Activated CD4-positive, alpha-beta T cell treated with anti-CD3 and anti-CD28 coated beads for 1 hour (primary cell): ENCODE measurements at places on chromosomes 12 and 14.

DNA sequence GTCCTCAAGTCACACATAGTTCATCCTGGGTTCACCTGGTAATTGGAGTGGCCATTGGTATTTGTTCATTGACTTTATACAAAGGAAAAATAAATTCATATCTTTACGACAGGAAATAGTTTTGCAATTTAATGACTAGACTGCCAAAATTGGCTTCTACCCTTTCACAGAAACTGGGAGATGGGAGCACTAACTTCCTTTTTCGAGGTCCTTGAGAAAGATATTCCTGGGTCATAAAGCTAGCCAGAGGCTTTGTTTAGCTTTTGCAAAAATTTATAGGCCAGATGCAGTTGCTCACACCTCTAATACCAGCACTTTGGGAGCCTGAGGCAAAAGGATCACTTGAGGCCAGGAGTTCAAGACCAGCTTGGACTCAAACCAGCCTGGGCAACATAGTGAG, 10.2 kb upstream of the OR11G2 start:
- DNase-seq = no peak

GRCh38 chr12:112233242-112233641, 107.9 kb downstream of the TRAFD1 start:
- DNase-seq = no peak

DNA sequence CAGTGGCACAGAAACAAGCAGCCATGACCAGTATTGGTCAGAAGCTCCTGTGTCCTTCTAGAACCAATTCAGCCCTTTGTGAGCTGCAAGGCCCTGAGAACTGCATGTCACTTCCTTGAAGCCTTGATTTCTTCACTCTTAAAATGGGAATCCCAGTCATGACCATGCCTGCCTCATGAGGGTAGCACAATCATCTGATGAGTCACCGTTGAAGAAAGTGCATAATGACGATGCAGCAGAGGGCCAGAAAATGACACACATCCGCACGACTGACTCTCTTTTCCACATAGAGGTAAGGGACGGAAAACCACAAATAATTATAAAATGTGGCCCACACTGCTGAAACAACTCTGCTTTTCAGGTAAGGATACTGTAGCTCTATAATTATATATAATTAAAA, 777.4 kb downstream of the BCL11B start:
- DNase-seq = no peak

DNA sequence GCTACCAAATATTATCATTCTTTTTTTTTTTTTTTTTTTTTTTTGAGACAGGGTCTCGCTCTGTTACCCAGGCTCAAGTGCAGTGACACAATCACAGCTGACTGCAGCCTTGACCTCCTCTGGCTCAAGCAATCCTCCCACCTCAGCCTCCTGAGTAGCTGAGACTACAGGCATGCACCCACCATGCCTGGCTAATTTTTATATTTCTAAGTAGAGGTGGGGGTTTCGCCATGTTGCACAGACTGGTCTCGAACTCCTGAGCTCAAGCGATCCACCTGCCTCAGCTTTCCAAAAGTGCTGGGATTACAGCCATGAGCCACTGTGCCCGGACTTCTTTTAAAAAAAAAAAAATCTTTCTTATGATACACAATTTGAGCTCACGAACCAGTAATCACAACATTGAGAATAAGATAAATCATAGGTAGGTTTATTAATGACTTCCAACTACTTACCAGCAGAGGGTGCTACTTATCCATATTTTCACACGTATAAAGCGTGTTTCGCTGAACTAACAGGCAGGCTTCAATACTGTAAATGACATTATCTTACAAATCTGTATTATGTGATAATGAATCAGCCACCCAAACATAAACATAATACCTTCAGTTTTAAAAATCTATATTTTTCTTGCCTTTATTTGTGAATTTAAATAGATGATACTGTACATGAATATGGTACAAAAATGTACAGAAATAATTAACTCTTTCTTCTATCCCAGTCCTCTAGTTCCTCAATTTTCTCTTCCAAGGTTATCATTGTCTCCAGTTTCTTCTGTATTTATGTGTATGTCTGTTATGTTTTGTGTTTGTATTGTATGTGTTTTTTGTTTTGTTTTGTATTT, 42.5 kb upstream of the BCAT1 start:
- no peak for DNase-seq

DNA sequence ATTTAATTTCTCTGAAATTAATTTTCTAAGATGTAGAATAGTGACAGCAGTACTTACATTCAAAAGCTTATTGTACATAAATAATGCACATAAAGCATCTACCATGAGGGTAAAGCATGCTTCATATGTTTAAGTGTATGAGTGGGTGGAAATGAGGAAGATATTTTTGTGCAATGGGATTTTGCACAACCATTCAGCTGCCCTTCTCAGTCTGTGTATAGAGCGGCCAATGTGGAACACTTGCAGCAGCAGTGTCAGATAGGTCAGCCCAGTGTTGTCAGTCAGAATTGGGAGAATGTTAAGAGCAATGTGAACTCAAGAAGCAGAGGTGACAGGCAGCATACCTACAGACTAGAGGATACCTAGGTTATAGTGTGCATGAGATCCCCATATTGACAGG, 72.5 kb upstream of the ATP2B1 start:
- DNase-seq = no peak

GRCh38 chr12:103043531-103044486, 86.3 kb downstream of the ASCL1 start:
- no peak for DNase-seq

DNA sequence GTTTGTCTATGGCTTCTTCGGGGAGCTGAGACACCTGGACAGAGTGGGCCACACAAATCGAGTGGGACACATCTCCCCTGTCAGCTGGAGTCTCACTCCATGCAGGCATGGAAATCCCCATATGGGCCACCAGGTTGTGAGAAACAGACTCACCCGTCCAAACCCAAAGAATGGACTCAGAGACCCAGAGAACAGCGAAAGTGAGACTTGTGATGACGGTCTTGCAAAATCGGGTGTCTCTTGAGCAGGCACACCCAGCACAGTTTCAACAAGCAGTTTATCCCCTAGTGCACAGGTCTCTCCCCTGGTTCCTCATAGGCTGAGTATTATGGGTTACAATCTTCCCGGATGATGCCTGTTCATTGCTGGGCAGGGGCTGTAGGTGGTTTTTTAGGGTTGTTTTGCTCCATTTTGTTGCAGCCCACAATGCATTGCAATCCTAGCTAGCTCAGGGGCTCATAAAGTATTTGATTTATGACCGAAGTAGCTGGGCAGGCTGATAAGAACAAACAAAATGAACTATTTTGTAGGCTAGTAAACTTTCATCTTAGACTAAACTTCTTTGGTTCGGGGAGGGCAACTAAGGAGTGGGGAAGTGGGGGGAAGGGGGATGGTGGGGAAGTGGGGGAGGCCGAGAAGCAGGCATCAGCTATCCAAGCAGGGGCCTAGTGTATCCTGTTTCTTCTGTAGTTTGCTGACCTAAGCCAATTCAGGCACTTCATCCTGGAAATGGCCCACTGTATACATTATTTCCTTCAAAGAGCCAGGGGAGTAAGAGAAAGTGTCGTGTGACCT, 45.3 kb downstream of the IQSEC3 start:
- DNase-seq = no peak

DNA sequence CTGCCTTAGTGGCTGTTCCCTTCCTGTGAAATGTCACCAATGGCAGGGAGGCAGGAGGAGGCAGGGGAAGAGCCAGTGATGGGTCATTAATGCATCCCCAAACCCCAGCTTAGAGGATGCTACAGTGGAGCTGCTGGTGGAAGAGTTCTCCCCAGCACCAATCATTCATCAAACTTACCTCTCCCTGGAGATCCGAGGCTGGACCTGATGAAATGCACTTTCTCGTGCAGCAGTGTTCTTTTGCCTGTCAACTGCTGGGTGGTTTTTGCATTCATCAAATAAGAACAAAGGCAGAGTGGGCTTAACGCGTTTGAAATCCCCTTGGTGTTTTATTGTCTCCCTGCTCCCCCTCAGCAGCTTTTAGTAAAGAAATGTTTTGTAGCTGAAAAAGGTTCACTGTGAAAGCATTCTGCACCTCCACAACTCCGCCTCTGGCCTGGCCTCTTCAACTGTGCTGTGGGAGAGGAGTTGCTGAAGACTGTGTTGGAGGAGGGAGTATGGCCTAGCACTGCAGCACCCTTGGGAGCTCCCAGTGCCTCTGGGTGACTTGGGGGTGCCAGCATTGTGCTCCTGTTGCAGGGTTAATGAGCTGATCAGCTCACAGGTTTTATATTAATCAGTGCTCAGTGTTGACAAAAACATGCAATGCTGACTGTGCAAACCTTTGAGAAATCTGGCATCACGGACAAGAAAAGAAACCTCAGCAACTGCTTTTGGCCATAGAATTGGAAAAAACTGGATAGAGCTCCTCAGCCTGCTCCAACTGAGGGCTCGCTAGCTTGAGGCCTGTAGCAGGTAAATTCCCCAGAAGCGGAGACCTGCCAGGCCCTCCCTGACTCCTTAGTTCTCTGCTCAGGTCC, 14.4 kb downstream of the TSPAN9 start:
- no peak for DNase-seq

DNA sequence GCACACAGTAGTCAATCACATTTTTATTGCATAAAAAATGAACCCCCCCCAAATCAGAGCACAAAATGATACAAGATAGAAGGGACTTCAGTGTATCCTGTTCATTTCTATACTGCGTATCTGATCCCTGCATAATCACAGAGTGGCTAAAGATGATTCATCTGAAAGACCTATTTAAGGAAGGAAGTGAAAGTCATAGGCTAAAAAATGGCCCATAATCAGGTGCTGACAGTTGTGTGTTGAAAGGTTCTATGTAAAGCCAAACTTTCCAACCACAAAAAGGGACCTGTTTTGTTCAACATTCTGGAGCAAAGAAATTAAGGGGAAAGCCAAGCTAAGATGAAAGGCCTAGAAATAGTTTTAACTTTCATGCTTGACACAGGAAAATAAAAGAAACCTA, 147.8 kb upstream of the ATP2B1 start:
- DNase-seq = no peak

DNA sequence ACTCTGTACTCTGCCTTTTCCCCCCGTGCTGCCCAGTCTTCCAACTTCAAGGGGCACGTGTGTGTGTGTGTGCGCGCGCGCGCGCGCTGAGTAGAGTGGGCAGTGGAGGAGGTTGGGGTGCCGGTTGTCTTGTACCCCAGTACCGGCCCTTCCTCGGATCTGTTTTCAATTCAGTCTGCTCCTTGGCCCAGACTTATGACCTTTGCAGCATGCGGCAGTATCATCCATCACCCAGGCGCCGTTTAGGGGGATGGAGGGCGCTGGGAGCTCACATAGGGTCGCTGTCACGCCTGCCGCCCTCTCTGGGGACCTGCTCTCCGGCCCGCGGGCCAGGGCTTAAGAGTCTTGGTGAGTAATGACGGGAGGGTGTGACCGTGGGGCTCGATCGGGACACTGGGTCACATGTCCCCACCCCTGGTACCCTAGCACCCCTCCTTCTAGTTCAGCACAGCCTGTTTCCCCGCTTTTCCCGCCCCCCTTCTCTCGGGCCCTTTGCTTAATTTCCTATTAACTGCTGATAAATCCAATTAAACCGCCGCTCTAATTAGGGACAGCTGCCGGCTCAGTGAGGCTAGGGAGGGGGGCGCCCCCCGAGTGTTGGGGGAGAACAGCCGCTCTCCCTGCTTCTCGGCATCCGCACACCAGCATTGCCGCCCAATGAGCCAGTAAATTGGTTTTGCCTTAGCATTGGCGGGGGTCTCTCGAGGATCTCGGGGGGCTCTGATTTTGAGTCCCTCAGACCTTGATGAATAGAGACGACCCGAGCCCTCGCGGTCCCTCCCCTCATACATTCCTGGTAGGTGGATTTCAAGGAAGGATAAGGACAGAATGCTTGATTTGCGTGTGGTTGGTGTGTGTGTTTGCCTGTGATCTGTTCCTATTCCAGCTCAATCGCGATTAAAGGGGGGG, 9.3 kb downstream of the STAC3 start:
- no peak for DNase-seq
